Stimulated activated CD8-positive, alpha-beta memory T cell treated with anti-CD3 and anti-CD28 coated beads, Interleukin-15, amount 100 ng/mL, for 48 hours (primary cell): ENCODE measurements at places on chromosomes 5 and 9.
A peak's percentile ranks its signal among the peaks of the same experiment; 100 is the strongest.

DNA sequence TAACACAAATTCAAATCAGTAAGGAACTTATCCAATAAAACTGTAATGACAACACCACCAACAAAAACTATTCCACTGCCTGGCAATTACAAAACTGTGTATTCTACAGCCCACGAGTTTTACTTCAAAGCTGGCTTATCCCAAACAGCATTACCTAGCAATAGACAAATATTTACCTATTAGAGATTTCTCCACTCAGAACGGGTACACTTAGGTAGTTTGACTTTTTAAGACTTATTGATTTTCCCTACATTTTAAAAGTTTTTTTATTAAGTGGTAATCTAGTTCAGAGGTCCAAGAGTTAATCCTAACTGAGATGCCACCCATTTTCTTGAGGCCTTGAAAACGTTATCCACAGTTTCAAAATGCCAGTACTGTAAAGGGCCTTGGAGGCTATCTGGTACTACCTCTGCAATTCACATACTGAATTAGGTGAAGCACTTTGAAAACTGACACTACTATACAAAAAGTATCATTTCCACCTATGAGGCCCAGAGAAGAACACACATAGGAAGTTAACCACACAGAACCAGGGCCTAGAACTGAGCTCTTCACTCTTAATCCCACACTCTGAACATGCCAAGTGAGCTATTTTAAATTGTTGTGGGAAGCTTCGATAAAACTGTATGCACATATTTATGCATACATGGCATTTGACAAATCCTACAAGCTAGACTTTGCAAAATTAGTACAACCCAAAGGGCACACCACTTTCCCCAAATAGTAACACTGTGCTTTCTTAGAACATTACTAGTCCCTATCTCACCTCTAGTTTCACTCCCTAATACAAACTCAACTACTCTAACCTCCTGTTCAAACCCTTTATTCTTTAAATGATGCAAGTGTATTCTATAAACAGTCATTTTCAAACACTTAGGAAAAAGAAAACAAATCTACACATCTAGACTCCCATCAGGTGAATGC, 2.1 kb downstream of the NADK2 start:
- DNase-seq: no peak

GRCh38 chr5:142235870-142236672, 88.8 kb downstream of the SPRY4 start:
- DNase-seq: no peak

DNA sequence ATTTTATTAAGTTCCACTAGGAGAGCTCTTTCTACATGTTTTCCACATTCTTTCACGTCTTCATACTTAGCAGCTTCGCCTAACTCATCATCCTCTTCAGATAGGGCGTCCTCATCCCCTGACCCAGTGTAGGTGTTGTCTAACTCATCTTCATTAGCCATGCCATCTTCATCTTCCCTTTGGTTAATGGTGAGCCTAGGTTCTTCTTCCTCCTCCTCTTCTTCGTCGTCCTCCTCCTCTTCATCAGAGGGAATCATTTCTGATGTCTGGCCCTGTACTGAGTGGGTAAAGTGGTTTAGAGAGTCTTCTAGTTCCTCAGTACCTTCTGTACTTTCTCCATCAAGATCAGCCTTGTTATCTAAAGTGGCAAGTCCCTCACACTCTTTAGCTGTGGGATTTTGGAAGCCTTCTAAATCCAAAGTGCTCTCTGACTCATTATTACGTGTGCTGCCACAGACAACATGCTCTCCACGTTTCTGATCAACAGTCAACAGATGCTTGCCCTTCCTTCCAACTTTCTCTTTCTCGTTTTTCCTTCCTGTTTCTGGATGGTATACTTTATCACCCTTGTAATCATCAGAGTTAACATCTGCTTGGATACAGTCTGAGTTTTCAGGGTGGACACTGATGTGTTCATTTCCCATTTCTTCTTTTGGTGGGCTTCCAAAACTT, 31.1 kb downstream of the TUT7 start:
- DNase-seq: no peak

- no peak for DNase-seq
Measured at GRCh38 chr9:91825866-91826265, 124.2 kb downstream of the ROR2 start.

DNA sequence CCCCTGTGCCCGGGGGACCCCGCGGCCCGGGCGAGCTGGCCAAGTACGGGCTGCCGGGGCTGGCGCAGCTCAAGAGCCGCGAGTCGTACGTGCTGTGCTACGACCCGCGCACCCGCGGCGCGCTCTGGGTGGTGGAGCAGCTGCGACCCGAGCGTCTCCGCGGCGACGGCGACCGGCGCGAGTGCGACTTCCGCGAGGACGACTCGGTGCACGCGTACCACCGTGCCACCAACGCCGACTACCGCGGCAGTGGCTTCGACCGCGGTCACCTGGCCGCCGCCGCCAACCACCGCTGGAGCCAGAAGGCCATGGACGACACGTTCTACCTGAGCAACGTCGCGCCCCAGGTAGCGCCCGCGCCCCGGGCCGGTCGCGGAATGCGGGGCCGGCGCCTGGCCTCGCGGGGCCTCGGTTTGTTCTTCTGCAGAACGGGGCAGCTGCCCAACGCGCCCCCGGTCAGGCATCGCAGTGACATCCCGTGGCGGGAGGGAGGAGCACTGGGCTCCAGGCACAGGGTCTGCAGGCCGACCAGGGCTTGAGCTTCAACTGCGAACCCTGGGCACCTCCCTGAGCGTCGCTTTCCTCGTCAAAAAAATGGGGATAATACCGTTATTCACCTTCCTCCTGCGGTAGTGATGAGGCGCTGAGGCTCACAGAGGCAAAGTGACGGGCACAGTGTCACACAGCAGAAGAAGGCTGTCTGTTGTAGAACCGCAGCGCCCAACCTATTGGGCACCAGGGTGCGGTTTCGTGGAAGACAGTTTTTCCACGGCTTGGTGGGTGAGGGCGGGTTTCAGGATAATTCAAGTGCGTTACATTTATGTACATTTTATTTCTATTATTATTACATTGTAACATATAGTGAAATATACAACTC, 777 bp downstream of the ENDOG start:
- no peak for DNase-seq

DNA sequence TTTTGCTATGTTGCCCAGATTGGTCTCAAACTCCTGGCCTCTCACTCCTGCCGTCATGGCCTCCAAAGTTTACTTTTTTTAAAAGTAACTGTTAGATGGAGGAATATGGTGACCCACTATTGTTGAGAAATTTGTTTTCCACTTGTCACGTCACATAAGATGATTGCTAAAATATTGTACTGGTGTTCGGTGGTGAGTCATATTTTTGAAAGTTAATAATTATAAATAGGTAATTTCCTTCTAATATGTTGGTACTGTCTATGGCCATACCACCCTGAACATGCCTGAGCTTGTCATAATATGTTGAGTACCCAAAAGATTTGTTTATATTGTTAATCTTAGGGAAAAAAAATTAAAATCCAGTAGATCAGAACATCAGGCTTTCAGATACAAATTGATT, 22.6 kb downstream of the RMI1 start:
- DNase-seq: no peak

DNA sequence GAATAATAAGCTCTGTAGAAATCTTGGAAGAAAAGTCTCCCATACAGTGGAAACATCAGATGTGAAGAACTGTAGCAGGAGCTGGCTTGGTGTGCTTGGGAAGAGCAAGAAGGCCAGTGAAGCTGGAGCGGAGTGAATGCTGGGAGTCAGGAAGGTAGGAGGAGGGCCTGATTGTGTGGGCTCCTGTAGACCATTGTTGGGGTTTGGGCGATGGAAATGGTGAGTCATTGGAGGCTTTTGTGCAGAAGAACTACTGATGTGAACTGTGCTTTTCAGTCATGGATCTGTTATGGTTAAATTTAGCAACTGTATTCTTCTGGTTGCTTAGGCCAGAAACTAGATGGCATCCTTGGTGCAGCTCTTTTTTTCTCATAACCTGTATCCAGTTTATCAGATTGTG, 2.3 kb downstream of the ICE1 start:
- DNase-seq: peak; percentile 17

DNA sequence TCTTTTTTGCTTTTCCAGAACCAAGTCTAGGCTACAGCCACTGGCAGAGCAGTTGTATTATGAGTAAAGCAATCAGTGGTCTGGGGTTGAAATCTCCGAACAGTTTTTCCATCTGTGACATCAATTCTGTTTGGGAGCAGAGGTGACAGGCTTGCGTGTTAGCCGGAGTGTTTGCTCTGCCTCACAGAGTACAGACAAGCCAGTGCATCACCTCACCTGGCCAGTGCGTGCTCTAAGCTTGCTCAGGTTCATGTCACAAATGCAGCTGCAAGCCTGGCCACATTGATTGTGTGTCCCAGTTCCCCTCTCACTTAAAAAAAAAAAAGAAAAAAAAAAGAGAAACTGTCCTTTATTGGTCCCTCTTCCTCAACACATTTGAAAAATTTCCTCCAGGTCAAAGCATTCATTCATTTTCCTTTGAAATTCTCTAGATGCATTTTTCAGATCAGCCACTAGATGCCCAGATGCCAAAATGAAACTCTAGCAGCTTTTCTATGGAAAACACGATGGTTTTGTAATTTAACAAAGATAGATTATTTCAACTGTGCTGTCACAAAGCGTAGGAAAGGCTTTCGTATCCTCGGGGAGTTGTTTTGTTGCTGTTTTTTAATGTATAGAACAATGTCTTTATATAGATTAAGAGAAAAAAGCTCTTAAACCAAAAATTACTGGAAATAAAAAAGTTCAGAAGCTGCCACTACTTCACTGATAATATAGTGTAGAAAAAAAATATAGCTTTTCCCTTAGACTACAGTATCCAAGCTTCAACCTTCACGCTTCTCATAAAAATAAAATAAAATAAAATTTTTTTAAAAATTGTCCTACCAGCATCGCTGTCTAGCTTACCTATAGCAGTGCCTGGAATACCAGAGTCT, 585.5 kb downstream of the TLE1 start:
- DNase-seq: no peak

- DNase-seq: no peak
Measured at GRCh38 chr5:173640156-173640804, 23.8 kb upstream of the BOD1 start.

DNA sequence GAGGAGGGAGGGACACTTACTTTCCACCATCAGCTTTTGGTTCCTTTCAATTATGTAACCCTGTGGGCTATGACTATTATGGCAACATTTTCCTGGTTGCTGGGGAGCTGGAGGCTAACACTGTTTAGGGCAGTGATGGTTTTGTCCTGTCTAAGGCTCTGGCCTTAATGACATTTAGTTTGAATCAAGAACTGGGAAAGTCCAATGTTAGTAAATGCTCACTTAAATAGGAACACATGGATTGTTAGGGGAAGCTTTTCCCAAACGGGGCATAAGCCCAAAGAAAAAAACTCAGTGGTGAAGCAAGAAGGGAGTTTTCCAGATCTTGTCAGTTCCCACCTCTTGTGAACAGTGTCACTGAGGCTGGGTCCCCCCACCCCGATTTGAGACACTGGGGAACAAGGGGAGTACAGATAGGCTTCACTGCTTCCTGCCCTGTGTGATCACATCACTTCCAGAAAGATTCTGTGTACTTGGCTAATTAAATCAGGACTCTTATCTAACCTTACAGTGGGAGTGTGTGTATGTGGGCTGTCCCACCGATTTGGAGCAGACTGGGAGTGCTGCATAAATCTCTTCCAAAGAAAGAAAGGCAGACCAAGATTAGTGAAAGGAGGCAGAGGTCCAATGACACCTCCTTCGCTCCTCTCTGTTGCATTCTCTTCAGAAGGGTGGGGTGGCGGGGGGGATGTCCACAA, 206.4 kb downstream of the PTTG1 start:
- no peak for DNase-seq

GRCh38 chr5:45038366-45038987, 229.7 kb downstream of the MRPS30 start:
- DNase-seq: no peak

- no peak for DNase-seq
Measured at GRCh38 chr5:82642313-82642712, 364.2 kb upstream of the RPS23 start.

- no peak for DNase-seq
Measured at GRCh38 chr9:81671880-81672280, 17.5 kb downstream of the TLE1 start.

DNA sequence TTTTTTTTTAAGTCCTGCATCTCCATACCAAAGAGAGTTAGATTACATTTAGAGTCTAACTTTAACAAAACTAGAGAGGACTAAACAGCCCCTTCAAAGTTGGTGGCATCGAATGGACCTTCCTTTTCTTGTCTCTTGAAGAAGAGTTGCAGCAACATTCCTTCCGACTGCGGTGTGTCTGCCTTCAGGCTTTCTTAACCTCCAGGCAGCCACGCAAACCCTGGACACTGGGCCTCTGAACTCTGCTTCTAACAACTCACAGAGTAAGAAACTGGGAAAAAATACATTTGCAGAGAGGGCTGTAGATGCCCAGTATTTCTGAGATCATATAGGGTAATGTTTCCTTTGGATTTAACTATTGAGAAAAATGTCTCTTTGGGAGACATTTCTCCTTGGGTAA, 120.5 kb upstream of the MAST4 start:
- no peak for DNase-seq

GRCh38 chr5:140342896-140343295, 3.5 kb downstream of the HBEGF start:
- DNase-seq: no peak

DNA sequence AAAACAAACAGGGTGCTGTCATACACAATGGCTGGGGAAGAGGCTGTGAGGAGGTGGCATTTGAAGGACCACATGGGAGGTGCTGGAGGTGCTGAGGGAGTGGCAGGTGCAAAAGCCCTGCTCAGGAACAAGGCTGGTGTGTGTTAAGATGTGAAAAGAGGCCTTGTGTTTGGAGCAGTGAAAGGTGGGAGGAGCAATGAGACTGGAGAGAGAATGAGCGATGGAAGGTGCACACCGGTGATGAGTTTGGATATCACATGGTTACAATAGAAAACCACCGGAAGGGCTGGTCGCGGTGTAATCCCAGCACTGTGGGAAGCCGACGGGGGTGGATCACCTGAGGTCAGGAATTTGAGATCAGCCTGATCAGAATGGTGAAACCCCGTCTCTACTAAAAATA, 9.2 kb upstream of the FIBCD1 start:
- DNase-seq: no peak

- DNase-seq: no peak
Measured at GRCh38 chr5:157870837-157871834, 12.2 kb upstream of the CLINT1 start.

GRCh38 chr5:100644185-100644584, 109.0 kb downstream of the FAM174A start:
- no peak for DNase-seq

DNA sequence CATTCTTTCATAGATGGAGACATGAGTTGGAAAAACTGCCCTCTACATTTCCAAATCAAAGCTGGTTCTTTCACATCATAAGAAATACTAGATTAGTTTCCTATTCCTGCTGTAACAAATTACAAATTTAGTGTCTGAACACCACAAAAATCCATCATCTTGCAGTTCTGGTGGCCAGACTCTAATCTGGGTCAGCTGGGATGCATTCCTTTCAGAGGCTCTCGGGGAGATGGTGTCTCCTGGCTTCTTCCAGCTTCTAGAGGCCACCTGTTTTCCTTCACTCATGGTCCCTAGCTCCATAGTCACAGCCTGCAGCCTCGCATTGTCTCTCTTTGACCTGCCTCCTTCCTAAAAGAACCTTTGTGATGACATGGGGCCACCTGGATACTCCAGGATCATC, 65.2 kb downstream of the RETREG1 start:
- DNase-seq: no peak
